Islet precursor cell (in vitro differentiated cells): ENCODE measurements at places on chromosomes 12 and 14.
A peak's percentile ranks its signal among the peaks of the same experiment; 100 is the strongest.

- peak; percentile 64 for DNase-seq
Measured at GRCh38 chr14:58637040-58637390, 747 bp upstream of the DACT1 start.

DNA sequence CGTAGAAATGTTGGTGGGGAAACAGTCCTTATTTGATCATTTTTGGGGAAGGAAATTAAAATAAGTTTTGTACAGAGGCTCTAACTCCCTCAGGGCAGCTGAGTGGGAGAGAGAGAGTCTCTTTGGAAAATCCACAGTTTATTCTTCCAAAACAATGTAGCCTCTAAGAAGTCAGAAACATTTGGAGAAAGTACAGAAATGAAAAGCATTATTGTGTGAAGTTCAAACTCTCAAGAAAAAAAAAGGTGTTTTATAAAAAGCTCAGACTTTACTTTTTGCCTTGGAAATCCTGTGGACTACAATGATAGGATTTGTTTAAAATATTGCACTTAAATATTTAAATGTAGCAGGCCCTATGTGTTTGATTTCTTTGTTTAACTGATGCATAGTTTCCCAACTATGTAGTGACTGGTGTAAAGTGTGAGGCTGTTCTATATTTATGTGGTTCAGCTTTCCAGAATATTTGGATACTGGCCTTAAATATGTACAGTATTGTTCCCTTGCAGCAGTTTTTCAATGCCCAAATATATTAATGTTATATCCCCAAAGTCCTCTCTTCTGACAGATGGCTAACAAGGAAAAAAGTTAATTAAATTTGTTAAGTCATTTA, 82.0 kb upstream of the OTOGL start:
- DNase-seq: no peak

DNA sequence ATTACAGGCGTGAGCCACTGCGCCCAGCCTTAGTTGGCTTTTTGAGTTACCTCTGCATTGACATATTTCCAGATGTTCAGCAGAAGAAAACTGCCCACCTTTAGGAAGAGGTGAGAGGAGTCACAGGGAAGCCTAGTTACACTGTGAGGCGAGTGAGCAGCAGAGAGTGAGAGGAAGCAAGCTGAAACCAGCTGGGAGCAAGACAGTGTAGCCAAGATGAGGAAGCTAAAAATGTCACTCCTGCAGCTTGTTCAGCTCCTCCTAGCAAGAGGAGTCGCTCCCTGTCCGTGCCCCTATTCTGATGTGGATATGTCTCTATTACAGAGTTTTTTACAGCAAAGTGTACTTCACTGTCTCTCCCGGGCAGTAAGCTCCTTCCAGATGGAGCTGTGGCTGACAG, 127.6 kb downstream of the GXYLT1 start:
- no peak for DNase-seq

GRCh38 chr14:101557811-101558738, 3.2 kb upstream of the DIO3 start:
- DNase-seq: no peak

GRCh38 chr14:50041980-50042379, 74.4 kb downstream of the VCPKMT start:
- no peak for DNase-seq

DNA sequence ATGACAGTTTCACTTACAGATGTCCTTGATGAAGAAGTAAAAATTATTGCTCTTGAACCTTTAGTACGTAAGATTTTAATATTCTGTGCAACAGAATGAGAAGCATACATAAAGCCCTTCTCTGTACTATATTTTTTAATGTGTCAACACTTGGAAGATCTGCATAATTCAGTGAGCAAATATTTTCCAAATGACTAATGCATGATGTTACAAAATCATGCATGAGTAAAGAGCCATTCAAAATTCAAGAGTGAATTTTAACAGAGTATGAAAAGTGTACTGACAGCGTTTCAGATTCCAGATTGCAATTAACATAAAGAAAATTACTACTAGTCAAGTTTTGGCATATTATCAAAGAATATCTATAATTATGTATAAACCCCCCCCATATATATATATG, 101.4 kb upstream of the BBS10 start:
- no peak for DNase-seq

DNA sequence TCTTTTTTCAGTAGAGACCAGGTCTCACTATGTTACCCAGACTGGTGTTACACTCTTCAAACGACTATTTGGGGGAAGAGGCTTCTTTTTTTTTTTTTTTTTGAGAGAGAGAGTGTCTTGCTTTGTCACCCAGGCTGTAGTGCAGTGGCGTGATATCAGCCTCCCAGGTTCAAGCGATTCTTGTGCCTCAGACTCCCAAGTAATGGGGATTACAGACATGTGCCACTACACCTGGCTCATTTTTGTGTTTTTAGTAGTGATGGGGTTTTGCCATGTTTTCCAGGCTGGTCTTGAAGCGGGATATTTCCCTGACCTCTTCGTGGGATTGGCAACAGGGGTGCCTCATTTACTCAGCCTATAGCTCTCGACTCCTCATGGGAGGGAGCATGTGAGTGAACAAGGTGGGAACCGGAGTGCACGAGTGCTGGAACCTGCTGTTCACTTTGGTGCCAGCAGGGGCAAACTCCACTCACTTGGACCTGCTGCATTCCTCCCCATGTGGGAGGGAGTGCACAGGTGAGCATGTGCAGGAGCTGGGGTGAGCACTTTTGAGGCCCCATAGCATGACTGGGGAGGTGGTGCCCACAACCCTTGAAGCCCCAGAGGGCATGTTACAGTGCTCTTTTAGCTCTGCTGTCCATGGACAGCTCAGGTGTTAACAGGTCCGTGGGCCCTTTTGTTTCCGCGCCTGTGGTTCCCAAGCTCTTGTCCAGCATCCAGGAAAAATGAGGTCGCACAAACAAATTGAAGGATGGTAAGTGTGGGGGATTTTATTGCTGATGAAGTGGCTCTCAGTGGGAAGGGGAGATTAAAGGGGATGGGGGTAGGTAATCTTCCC, 79.1 kb upstream of the HECTD1 start:
- peak; percentile 68 for DNase-seq

- no peak for DNase-seq
Measured at GRCh38 chr14:28242895-28243294, 523.7 kb upstream of the FOXG1 start.

DNA sequence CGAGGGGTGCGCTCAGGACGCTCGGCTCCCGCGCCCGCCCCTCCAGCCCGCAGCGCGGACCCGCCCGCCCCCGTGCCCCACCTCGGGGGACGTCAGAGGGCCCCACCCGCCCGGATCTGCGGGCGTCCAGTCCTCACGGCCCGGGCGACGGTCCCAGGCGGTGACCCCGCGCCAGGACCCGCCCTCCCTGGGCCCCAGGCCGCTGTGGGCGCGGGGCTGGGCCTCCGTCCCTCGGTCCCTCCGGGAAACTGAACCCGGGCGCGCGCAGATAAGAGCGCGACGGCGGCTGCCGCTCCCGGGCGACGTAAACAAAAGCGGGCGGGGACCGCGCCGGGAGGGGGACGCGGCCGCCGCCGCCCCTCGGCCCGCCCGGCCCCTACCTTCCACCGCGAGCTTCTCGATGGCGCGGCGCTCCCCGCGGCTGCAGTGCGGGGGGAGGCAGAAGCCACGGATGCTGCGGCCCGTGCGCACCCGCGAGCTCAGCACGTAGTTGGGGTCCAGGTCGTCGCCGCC, 1.1 kb downstream of the CKB start:
- no peak for DNase-seq

GRCh38 chr14:88753873-88754272, 38.9 kb downstream of the EML5 start:
- DNase-seq: no peak

GRCh38 chr14:75823334-75823733, 158.5 kb downstream of the TGFB3 start:
- DNase-seq: no peak

DNA sequence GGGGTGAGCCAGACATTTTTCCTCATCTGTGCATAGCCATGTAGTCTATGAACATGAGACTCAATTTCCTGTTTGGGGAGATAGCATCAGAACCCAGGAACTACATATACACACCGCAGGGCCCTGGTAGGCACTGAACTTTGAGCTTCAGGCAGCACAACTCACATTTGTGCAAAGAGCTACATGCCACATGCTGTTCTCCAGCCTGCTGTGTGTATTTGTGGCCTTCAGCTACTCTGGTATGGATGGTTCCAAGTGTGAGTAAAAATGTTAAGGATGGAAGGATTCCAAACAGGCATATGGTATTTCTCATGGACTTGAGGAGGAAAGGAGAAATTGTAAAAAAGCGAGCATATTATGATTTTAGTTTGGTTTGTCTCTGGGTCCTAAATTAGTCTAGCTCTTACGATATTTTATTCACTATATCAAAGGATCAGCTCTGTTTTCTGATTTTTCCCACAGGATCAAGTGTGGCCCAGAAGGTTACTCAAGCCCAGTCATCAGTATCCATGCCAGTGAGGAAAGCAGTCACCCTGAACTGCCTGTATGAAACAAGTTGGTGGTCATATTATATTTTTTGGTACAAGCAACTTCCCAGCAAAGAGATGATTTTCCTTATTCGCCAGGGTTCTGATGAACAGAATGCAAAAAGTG, 422.4 kb upstream of the OR4E1 start:
- no peak for DNase-seq

DNA sequence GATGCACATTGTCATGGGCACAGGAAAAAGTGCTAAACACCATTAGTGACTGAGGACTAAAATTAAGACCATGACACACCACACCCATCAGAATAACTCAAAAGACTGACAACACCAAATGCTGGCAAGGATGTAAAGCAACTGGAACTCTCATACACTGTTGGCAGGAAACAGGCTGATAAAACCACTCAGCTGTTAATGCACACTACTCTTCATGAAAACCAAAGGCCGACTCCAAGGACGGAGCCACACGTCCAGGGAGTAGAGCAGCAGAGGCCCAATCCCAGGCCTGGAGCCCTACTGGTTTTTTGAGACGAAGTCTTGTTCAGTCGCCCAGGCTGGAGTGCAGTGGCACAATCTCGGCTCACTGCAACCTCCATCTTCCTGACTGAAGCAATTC, 6.4 kb downstream of the RAD52 start:
- DNase-seq: no peak

GRCh38 chr12:130031571-130032189, 127.9 kb upstream of the TMEM132D start:
- DNase-seq: peak; percentile 95

GRCh38 chr14:36672095-36672494, 10.4 kb downstream of the PAX9 start:
- DNase-seq: no peak

- DNase-seq: no peak
Measured at GRCh38 chr14:58747181-58747580, 109.4 kb downstream of the DACT1 start.

- no peak for DNase-seq
Measured at GRCh38 chr12:125079648-125080645, 14.7 kb downstream of the AACS start.

GRCh38 chr14:35248476-35248788, 43.8 kb upstream of the PSMA6 start:
- DNase-seq: no peak

GRCh38 chr14:71320734-71321573, 413.7 kb downstream of the PCNX1 start:
- peak; percentile 75 for DNase-seq

- DNase-seq: no peak
Measured at GRCh38 chr14:53124786-53125185, 28.3 kb downstream of the DDHD1 start.

DNA sequence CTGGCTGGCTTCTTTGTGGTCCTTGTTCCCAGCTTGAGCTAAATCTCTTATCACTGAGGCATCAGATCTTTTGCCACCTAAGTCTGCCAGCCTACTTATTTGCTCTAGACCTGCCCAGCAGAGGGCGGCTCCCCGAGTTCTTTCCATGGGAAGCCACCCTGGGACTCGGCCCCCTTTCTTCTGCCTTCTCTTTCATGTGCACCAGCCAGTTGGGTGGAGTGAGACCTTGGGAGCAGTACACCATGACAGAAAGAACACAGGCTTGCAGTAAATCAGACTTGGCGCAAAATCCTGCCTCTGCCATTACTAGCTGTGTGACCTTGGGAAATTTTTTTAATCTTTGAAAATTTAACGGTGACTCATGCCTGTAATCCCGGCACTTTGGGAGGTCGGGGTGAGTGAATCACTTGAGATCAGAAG, 7.4 kb downstream of the SMAGP start:
- no peak for DNase-seq
